ENCODE measurements at places on chromosomes 4 and X. TPM values are rescaled to one million over a fixed set of nuclear protein-coding genes. Genes with fewer than 3 reads are reported as not detected.

DNA sequence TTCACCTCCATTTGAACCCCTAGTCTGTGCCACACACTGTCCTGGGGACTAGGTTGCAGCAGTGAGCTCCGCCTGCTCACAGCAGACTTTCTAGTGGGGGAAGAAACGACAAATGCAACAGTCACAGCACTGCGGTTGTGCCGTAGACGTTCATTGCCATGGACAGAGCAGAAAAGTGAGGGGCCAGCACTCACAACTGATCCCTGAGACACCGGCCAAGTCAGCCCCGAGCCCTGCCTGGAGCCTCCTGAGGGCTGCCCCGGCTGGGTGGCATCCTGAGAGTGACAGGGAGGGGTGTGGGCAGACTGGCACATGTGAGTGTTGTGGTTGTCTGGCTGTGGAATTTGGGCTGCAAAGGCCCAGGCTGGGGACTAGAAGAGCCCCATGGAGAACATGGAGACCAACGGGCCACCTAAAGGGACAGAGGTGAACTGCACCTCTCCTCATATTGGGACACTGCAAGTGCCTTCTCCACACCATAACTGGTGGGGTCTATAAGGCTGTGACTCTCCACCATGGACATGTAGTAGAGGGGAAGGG lies 4.6 kb downstream of the DUSP9 start:
- DNase-seq = no peak

GRCh38 chrX:150940844-150941495 lies 42.2 kb upstream of the HMGB3 start:
- DNase-seq = no peak

RNF212 gene
- total RNA-seq = 13.0 TPM

- no peak for DNase-seq
These were observed 54.5 kb upstream of the C1QTNF7 start for GRCh38 chr4:15373363-15373762.

GRCh38 chrX:288561-288991 lies 7.4 kb downstream of the PLCXD1 start:
- no peak for DNase-seq

- DNase-seq = no peak
These were observed 105.7 kb downstream of the CDS1 start for GRCh38 chr4:84688605-84689004.

DNA sequence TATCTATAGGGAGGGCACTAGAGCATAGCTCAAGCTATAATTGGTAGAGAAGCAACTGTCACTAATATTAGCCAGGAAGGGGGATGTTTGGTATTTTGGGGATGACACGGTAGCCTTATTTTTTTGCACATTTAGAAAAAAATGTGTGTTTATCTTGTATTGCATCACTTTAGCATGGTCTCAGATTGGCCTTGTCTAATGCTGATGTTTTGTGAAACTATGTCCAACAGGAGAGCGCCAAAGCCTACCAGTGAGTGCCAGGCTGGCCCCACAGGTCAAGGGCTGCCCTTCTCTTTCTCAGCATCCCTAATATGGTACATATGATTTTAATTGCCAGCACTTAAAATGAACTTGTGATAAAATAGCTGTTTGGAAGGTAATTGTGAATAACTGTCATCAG lies 24.8 kb upstream of the WDR19 start:
- DNase-seq = no peak

GRCh38 chr4:77629885-77630284 lies 24.3 kb downstream of the CXCL13 start:
- no peak for DNase-seq

DNA sequence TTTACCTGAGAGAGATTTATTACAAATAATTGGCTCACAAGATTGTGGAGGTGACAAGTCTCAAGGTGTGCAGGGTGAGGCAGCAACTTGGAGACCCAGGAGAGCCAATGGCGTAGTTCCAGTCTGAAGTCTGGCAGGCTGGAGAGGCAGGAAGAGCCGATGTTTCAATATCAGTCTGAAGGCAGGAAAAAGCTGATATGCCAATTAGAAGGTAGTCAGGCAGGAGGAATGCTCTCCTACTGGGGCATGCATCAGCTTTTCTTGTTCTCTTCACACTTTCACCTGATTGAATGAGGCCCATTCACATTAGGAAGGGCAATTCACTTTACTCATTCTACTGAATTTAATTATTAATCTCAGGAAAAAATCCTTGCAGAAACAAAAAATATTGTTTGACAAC lies 1351.7 kb upstream of the ADGRL3 start:
- DNase-seq = no peak

LAGE3 gene
- total RNA-seq = 27.9 TPM

SLC26A1 gene
- 0.96 TPM for total RNA-seq

ETDA gene
- not detected for total RNA-seq

DNA sequence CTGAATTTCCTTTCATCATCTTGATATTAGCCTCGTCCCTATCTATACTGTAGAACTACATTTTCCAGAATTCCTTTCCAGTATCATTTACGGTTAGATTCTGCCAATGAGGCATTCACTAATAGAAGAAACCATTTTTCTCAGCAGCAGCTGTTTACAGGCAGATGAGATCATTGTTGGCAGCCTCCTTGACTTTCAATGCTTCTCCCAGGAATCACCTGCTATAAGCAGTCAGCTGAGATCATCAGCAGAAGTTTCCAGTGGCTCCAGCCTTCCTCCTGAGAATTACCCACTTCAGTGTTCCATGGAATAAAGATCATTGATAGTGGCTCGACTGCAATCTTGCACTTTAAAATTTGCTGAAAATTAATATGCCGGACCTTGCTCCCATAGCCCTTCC lies 157.3 kb upstream of the TET2 start:
- peak; percentile 7 for DNase-seq

RTL3 gene
- not detected for total RNA-seq

DNA sequence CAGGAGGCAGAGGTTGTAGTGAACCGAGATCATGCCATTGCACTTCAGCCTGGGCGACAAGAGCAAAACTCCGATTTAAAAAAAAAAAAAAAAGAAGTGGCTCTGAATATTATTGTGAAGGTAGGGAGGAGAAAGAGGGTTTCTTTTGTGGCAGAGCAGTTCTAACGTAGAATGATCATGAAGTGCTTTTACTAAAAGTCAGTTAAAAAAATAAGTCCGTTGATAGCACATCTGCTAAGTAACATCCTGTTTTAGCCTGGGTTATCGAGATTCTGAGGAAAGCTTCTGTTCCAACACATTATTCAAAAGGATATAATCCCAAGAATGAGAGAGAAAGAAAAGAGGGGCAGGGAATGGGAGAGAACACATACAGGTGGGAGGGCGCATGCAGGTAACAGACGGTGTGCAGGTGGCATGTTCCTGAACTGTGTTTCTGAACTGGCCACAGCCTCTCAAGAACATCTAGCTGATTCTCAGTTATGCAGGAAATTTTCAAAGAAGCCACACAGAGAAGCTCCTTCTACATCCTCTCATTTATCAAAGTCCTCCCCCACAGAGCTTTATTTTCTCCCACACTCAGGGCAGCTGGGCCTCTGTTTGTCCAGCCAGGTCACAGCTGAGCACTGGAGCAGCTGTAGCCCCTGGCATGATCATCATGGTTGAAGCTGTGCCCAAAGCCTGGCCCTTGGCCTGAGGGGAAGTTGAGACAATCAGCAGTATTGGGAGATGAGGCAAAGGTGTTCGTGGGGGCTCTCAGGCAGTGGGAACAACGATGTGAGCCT lies 342.3 kb downstream of the ZNF674 start:
- DNase-seq = no peak

IL15 gene
- 9.0 TPM for total RNA-seq

PDZD4 gene
- total RNA-seq = 0.68 TPM

WDR17 gene
- total RNA-seq = 3.7 TPM

Measured in kidney epithelial cell (primary cell).